ENCODE measurements at places on chromosomes 1 and 21. TPM values are rescaled to one million over a fixed set of nuclear protein-coding genes. Genes with fewer than 3 reads are reported as not detected.

- ATAC-seq: no peak
These were observed 371.1 kb upstream of the C1orf87 start for GRCh38 chr1:60444680-60445079.

- no peak for ATAC-seq
These were observed 9.5 kb downstream of the IPO13 start for GRCh38 chr1:43956234-43956633.

DNA sequence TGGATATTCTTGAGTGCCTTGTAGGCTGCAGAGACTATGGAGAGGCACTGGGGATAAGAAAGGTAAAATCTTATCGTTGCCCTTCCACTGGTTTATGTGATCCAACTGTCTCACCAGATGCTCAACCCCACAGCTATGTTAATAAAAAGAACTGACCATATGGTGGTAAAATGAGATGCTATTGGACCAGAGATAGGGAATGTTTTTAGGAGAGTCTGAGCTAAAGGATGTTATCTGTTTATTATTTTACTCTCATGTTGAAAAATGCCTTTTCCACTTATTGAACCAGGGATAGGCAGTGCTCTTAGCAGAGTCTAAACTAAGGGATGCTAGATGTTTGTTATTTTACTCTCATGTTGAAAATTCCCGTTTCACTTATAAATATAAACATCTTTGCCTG is 172.8 kb upstream of the GREM2 start:
- no peak for ATAC-seq

DNA sequence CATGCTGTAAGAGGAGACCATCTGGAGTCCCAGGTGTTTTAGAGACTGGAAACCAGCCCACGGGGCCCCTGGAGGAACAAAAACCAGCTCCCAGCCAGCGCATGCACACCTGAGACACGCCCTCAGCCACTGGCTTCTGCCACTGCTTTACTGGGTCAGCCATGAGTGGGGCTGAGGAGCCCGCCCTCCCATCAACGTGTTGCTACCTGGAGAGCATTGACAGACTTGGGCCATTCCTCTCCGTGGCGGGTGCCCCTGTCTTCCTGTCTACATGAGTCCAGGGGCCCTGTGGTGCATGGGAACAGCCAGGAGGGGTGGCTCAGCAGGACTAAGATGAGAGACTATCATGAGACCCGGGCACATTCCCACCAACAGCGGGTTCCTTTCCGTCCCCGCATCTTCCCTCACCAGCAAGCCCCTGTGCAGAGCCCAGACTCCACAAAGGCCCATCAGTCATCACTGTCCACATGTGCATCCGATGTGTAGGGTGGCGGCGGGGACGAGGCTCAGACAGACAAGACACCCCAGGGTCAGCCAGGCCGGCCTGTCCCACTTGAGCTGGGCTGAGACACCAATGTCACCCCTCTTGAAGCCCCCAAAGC is 45.4 kb upstream of the POFUT2 start:
- no peak for ATAC-seq

GRCh38 chr1:36542962-36543515 is 60.3 kb upstream of the CSF3R start:
- ATAC-seq: no peak

DNA sequence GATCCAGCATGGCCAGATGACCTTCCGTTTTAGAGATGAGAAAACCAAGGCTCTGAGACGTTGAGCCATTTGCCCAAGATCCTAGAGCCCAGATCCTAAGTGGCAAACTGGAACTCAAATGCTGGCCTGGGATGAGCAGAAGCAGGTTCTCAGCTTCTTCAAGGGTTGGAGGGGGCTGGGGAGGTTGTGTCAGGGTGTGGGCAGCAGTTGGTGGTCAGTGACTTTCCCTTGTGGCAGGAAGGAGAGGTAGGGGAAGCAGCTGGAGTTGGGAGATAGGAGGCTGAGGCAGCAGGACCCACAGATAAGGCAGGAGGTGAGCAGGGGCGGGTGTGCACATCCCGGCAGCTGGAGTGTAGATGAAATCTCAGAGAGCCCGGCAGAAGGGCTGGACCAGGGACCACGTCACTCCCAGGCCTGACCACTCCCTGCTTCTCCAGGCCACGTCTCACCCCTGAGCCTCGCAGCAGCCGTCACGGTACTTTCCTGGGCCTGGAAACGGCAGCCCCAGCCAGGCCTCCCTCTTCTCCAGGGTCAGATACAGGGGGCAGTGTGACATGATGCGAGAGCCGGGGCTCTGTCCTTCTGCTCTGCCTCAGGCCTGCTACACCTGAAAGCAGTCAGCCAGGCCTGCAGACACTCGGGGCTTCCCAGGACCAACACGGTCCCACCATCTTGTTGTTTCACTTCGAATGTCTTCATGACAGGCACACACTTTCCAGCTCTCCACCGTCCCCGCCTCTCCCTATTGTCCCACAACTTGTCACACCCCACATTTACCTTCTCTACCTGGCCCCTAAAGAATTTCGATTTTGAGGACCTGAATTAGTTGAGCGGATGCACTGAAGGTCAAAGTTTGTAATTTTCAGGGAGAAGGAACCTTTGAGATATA is 11.5 kb upstream of the LAPTM5 start:
- peak; percentile 53 for ATAC-seq

DNA sequence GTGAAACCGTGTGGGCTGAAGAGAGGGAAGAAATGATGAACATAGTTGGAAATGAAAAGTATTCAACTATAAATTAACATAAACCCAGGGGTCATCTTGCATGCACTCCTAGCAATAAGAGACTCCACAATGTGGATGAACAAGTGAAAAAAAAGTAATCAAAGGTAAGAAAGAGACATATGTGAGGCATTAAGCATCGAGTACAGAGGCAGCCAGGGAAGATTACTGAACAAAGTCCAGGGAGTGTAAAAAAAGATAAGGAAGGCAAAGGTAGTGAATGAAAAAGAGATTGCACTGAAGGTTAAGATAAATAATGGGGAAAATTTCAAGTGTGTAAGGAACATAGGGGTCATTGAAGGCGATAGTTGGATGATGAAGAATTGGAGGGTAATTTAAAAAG is 330.8 kb upstream of the PROX1 start:
- ATAC-seq: no peak

DNA sequence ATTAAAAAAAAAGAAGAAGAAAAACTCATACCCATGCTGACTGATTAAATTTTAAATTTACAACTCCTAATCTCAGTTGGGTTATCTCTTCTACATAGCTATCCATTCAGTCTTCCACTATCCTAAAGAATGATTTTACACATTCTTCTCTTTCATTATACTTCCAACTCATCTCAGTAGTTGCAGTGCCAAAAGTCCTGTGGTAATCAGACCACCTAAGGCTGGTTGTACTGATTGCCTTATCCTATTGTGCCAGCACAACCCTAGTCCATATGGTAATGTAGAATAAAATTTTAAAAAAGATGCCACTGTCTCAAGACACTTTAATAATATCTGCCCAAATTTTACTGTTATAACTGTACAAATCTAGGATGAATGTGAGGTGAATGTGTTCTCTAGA is 448.0 kb downstream of the LRRIQ3 start:
- no peak for ATAC-seq

- ATAC-seq: no peak
These were observed 12.2 kb upstream of the PADI6 start for GRCh38 chr1:17359808-17360207.

DNA sequence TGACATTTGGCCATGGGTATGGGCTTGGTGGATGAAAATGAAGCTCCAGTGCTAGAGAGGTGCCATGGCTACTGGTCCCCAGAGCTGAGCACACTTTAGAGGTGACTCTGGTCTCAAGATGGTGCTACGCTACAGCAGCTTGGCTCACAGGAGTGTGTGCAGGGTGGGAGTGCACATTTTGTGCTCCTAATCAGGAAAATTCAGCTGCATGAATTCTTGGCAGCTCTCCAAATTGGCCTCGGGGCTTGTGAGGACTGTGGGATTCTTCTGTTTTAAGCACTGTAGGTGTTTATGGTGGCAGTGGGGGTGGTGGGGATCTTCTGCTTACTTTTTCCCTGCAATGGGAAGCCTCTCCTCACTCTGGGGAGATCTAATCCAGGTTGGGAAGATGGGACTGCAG is 17.3 kb upstream of the TIPRL start:
- ATAC-seq: no peak

GRCh38 chr1:16433030-16433429 is 4.2 kb downstream of the SPATA21 start:
- no peak for ATAC-seq

DNA sequence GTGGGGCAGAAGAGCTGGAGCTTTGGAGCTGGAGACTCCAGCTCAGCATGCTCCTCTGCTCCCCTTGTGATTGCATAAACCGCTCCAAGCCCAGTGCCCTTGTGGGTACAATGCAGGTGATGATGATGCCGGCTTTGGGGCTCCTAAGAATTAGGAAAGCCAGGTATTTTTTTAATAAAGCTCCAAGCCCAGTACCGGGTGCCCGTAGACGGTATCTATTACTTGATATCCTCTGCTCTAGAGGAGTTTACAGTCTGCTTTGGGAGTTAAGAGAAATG is 27.2 kb downstream of the TENT5C start:
- no peak for ATAC-seq

DNA sequence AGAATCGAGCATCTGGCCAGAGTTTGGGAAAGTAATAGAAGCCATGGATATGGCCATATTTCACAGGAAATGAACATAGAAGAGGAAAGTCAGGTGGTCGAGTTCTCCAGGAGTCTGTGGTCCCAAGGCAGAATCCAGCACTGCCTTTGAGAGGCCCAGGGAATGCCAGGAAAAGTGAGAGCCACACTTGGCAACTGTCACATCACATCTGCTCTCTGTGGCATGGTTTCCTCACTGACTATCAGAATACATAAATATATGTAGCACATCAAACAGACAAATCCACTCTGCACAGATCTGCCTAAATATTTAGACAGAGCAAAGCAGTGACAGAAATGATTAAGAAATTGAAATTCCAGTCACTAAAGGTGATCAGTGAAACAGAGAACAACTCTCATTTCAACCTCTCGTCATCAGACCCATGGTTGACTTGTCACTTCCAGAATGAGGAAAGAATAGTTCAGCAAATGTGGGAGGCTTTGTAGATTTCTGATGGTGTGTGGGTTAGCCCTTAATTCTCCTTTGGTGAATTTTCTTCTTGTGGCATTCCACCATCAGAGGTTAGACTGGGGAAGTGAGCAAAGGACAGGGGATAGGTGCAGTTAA is 58.8 kb upstream of the MAN1A2 start:
- no peak for ATAC-seq

The NAV1 gene
- 11.4 TPM for total RNA-seq

The CD5L gene
- not detected for total RNA-seq

The LHX4 gene
- not detected for total RNA-seq

The CYP2J2 gene
- 3.9 TPM for total RNA-seq

The HES3 gene
- total RNA-seq: not detected
